Effector memory CD4-positive, alpha-beta T cell (primary cell): ENCODE measurements at places on chromosomes 7 and 10.

DNA sequence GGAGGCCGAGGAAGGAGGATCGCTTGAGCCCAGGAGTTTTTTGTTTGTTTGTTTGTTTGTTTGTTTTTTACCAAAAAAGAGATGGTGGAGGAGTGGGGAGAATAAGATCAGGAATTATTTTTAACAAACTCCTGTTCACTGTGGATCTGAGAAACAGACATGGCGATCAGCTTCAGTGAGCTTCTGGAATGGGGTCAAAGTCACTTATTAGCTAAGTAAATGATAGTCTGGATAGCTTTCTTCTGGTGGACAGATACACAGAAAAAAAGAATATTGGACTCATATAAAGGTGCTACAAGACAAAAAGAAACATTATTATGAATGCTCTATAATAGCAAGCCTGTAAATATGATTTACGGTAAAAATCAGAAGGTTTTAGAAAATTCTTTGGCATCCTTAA, 85.1 kb downstream of the POU6F2 start:
- DNase-seq: no peak

- DNase-seq: no peak
Measured at GRCh38 chr10:124129471-124129870, 36.1 kb upstream of the CHST15 start.

DNA sequence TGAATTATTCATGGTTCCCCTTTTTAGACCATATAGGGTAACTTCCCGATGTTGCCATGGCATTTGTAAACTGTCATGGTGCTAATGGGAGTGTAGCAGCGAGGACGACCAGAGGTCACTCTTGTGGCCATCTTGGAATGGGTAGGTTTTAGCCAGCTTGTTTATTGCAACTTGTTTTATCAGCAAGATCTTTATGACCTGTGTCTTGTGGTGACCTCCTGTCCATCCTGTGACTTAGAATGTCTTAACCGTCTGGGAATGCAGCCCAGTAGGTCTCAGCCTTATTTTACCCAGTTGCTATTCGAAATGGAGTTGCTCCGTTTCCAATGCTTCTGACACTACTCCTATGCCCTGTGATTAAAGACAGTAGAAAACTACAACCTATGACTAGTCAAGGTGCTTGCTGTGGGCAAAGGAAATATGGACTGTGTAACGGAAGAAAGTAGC, 18.8 kb upstream of the PAXIP1 start:
- DNase-seq: no peak

GRCh38 chr10:33416691-33417090, 82.2 kb upstream of the NRP1 start:
- DNase-seq: no peak

DNA sequence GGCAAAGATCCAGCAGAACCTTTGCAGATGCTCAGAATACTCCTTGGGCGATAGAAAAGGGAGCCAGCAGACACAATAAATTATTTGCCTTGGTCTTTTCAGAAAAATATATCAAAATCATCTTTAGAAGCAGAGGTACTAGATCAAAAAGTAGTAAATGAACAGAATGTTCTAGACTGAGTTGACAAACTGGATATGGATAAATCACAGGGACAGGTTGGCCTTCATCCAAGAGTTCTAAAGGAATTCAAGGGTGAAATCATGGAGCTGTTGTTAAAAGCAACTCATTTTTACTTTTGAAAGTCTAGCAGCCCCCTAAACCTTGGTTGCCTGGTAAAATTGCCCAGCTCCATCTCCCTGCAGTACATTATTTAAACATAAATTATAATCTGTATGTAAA, 99.1 kb downstream of the PLCE1 start:
- no peak for DNase-seq

GRCh38 chr10:93315246-93315645, 166.9 kb downstream of the MYOF start:
- DNase-seq: no peak

- no peak for DNase-seq
Measured at GRCh38 chr7:107951896-107952295, 51.1 kb downstream of the LAMB1 start.

GRCh38 chr7:134902058-134902457, 84.2 kb upstream of the AGBL3 start:
- no peak for DNase-seq

- no peak for DNase-seq
Measured at GRCh38 chr10:6044751-6045313, 17.3 kb downstream of the IL2RA start.

DNA sequence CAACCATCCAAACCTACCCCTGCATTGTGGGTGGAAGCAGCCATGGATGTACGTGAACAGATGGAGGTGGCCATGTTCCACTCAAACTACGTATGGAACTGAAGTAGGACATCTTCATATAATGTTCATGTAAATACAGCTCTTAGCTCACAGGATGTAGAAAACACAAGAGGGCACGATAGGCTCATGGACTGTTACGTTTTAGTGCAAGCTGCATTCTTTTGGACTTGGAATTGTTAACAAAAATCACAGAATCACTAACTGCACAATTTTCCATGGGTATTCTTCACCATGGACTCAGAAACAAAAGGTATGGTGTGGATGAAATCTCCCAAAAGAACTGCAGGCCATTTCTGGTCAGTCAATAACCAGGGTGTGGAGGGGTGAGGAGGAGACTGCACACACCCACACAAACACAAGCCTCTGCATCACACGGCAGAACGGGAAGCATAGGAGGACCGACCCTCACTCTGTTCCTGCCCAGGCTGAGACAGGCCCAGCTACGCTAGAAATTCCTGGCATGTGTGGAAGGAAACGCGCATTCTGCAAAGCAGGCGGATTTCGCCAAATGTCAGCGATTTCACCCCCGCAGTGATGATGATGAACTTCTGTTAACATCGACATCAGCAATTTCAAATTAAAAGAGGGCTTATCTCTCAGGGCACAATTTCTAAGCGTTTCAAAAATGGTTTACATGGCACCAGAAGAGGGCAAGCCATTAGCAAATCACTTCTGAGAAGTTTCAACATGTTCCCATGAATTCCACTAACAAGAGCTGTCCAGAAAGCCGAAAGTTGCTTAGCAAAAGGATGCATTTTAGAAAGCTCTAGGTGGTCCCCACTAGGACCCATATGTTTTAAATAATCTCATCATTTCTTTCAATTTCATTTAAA, 149.0 kb downstream of the TNS3 start:
- no peak for DNase-seq

DNA sequence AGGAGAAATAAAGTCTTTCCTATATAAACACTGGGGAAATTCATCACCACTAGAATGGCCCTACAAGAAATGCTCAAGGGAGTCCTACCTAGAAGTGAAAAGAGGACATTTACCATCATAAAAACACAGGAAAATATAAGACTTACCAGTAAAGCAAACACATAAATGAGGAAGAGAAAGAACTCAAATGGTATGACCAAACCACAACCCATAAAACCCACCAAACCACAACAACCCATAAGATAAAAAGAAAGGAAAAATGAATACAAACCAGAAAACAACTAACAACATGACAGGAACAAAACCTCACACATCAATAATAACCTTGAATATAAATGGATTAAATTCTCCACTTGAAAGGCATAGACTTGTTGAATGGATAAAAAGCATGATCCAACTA, 71.9 kb upstream of the DIP2C start:
- DNase-seq: no peak
